ENCODE measurements at places on chromosomes 3 and 15.

GRCh38 chr15:64877435-64877834, 34.3 kb upstream of the ANKDD1A start:
- H3K27ac ChIP-seq, result no peak overlapping the region
- no peak for DNase-seq
- no peaks in the 10 kb centered on the region for H3K36me3 ChIP-seq
- no peak overlapping the region for H3K4me3 ChIP-seq
- H3K4me1 ChIP-seq, result peaks cover 23% of the 10 kb centered on the region
- H3K27me3 ChIP-seq, result no peaks in the 10 kb centered on the region

DNA sequence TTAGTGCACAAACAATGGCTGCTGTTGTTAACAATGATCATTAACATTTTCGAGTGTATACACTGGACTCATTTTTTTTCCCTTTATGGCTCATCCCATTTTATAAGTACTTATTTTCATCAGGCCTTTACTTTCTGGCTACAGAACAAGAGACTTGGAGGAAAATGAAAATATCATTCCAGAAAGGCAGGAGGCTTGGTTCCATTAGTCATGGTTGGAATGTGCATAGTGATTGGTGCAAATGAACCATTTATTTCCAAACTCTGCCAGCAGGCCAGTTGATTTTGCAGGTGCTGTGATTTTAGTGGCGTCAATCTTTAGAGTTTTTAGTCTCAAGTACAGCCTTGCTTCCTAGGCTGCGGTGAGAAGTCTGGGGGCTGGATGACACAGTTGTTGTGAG, 151.8 kb downstream of the ITPR1 start:
- H3K4me3 ChIP-seq, result no peak overlapping the region
- no peak for DNase-seq
- peaks cover 11% of the 10 kb centered on the region for H3K4me1 ChIP-seq
- H3K36me3 ChIP-seq, result peaks cover 23% of the 10 kb centered on the region
- no peaks in the 10 kb centered on the region for H3K27me3 ChIP-seq

DNA sequence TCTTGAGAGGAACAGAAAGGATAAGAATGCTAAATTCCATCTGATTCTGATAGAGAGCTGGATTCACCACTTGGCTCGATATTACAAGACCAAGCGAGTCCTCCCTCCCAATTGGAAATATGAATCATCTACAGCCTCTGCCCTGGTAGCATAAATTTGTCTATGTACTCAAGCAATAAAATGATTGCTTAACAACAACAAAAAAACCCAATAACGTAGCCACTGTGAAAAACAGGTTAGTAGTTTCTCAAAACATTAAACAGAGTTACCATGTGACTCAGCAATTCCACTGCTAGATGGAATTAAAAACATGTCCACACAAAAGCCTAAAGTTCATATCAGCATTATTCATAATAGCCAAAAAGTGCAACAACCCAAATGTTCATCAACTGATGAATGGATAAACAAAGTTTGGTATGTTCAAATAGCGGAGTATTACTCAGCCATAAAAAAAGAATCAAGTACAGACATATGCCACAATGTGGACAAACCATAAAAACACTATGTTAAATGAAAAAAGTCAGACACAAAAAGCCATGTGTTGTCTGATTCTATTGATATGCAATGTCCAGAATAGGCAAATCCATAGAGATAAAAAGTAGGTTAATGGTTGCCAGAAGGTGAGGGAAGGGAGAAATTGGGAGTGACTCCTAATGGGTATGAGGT, 16.8 kb downstream of the BCL2L10 start:
- peaks cover 22% of the 10 kb centered on the region for H3K4me1 ChIP-seq
- no peak overlapping the region for H3K4me3 ChIP-seq
- DNase-seq, result no peak
- H3K27ac ChIP-seq, result no peak overlapping the region

DNA sequence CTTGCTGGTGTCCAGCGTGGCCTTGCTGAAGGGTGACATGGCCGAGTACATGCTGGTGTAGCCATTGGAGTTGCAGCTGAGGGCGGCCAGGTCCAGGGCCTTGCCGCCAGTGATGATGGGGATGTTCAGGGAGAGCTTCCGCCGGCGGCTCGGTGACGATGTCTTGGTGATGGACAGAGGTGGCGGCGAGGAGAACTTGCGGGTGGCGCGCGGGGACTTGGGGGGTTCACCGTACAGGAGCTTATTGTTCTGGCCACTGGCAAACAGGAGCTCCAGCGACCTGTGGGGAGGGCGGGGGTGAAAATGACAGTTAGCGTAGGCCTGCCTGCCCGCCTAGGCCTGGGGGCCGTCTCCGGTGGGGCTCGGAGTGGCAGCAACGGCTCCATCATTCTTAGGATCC, 59.0 kb upstream of the CTSH start:
- H3K4me3 ChIP-seq, result no peak overlapping the region
- H3K27ac ChIP-seq, result no peak overlapping the region
- H3K36me3 ChIP-seq, result no peaks in the 10 kb centered on the region
- peaks cover 4% of the 10 kb centered on the region for H3K4me1 ChIP-seq

- no peak overlapping the region for H3K4me3 ChIP-seq
- H3K36me3 ChIP-seq, result no peaks in the 10 kb centered on the region
- H3K4me1 ChIP-seq, result peaks cover 23% of the 10 kb centered on the region
- H3K27me3 ChIP-seq, result no peaks in the 10 kb centered on the region
- no peak overlapping the region for H3K27ac ChIP-seq
Measured at GRCh38 chr3:45029661-45030060, 3.6 kb downstream of the CLEC3B start.

DNA sequence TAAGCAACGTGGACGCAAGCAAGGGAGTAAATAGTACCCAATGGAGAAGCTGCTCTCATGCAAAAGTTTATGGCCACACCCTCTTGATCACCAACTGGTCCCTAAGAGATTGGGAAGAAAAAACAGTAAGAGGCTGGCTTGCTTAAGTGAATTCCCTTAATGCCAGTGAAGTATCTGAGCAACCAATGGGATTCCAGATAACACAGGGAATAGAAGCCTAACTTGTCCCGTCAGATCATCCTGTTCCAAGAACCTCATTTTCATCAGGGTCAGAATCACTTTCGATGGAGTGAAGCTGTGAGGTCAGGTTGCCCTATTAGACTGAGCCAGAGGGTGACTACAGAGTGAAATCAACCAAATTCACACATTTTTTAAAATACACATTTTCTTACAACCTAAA, 104.3 kb downstream of the CD47 start:
- peak overlapping the region; percentile 21 for H3K27ac ChIP-seq
- no peaks in the 10 kb centered on the region for H3K36me3 ChIP-seq
- H3K4me3 ChIP-seq, result no peak overlapping the region
- H3K4me1 ChIP-seq, result peaks cover 26% of the 10 kb centered on the region
- no peaks in the 10 kb centered on the region for H3K27me3 ChIP-seq

- H3K27me3 ChIP-seq, result no peaks in the 10 kb centered on the region
- H3K36me3 ChIP-seq, result no peaks in the 10 kb centered on the region
- DNase-seq, result no peak
- H3K4me1 ChIP-seq, result no peaks in the 10 kb centered on the region
- H3K4me3 ChIP-seq, result no peak overlapping the region
Measured at GRCh38 chr3:114011059-114011797, 45.1 kb downstream of the CCDC191 start.

DNA sequence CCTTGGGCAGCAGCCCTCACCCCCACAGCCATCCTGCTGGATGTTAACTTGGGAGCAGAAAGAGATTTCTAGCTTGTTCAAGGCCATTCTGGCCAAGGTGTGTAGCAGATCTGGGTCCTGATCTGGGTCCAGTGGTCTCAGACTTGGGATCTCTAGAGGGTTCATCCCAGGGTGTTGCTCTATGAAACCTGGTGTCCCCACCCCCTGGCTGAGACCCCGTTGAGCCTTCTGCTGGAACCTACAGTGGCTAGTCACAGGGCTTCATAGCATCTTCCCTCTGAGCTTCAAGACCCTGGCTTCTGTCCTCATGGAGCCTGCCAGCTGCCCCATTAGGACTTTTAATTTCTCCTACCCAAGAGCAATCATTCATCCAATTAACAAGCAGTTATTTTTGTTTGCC, 64.3 kb downstream of the EPHB1 start:
- no peak for DNase-seq
- H3K4me3 ChIP-seq, result no peak overlapping the region
- H3K4me1 ChIP-seq, result no peaks in the 10 kb centered on the region
- H3K36me3 ChIP-seq, result no peaks in the 10 kb centered on the region

GRCh38 chr15:64144192-64144564, 7.4 kb upstream of the SNX22 start:
- H3K27me3 ChIP-seq, result no peaks in the 10 kb centered on the region
- no peak overlapping the region for H3K27ac ChIP-seq
- no peak for DNase-seq
- no peaks in the 10 kb centered on the region for H3K4me1 ChIP-seq

GRCh38 chr3:121995161-121996137, 26.6 kb downstream of the ILDR1 start:
- DNase-seq, result no peak
- H3K27me3 ChIP-seq, result no peaks in the 10 kb centered on the region
- H3K4me3 ChIP-seq, result no peak overlapping the region
- H3K36me3 ChIP-seq, result no peaks in the 10 kb centered on the region

DNA sequence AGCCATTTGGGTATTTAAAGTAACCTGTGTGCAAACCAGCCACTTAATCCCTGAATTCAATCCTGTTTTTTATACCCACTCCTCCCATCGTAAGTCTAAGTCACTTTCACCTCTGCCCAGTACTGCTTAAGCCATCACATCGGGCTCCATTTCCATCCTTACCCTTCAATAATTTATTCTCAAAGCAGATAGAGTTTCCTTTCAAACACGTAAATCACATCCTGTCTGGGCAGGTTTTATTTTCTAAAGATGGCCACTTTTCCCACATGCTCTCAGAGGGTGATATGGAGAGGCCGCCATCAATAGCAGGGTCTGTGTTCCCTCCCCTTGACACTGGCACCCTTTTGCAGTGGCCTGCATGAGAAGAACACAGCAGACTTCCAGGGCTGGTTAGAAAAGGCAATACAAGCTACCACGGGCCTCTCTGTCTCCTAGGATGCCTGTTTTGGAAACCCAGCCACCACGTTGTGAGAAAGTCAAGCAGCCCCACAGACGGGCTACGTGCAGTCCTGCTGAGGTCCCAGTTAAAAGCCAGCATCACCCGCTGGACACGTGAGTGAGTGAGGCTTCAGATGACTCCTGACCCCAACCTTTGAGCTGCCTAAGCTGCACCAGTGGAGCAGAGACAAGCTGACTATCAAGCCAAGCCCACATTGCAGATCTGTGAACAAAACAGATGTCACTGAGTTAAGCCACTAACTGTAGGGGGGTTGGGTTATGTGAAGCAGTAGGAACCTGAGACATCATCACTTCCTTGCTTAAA, 241.8 kb upstream of the SLCO3A1 start:
- H3K36me3 ChIP-seq, result no peaks in the 10 kb centered on the region
- DNase-seq, result no peak
- H3K4me1 ChIP-seq, result no peaks in the 10 kb centered on the region
- no peak overlapping the region for H3K27ac ChIP-seq

GRCh38 chr15:49063402-49064280, 17.4 kb upstream of the SECISBP2L start:
- H3K27ac ChIP-seq, result no peak overlapping the region
- H3K4me3 ChIP-seq, result no peak overlapping the region
- no peak for DNase-seq
- peaks cover 7% of the 10 kb centered on the region for H3K4me1 ChIP-seq

- H3K27me3 ChIP-seq, result no peaks in the 10 kb centered on the region
- DNase-seq, result no peak
- no peak overlapping the region for H3K4me3 ChIP-seq
Measured at GRCh38 chr3:73041537-73041936, 19.9 kb upstream of the EBLN2 start.

DNA sequence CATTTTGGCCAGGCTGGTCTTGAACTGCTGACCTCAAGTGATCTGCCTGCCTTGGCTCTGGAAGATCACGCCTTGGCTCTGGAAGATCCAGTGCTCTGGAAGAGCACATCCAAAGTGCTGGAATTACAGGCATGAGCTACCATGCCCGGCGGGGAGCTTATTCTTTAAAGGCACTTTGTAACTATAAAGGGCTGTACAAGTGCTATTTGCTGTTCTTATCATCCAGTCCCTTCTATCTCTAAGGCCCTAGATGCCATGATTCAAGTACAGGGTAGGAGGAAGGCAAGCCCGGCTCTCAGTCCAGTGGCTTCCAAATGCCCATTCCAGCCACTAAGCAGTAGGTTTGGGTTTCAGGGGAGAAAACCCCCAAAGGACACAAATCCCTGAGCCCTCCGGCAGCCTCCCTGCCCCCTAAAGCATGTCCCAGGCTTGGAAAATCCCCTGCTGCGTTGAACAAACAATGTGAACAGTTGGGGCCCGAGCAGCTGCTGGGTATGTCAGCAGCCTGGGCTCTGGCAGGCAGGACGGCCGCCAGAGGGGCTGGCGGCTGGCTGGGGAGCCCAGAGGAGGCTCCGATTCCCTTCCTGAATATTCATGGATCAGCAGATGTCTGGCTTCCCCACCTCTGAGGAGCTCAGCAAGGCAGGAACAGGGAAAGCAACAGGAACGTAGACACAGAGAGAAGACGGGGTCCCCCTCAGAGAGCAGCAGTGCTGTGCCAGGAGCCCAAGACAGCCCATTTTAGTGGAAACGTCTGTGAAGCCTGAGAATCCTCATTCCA, 7.7 kb downstream of the IGDCC4 start:
- H3K27me3 ChIP-seq, result no peaks in the 10 kb centered on the region
- H3K27ac ChIP-seq, result no peak overlapping the region
- H3K4me1 ChIP-seq, result no peaks in the 10 kb centered on the region
- no peak overlapping the region for H3K4me3 ChIP-seq

DNA sequence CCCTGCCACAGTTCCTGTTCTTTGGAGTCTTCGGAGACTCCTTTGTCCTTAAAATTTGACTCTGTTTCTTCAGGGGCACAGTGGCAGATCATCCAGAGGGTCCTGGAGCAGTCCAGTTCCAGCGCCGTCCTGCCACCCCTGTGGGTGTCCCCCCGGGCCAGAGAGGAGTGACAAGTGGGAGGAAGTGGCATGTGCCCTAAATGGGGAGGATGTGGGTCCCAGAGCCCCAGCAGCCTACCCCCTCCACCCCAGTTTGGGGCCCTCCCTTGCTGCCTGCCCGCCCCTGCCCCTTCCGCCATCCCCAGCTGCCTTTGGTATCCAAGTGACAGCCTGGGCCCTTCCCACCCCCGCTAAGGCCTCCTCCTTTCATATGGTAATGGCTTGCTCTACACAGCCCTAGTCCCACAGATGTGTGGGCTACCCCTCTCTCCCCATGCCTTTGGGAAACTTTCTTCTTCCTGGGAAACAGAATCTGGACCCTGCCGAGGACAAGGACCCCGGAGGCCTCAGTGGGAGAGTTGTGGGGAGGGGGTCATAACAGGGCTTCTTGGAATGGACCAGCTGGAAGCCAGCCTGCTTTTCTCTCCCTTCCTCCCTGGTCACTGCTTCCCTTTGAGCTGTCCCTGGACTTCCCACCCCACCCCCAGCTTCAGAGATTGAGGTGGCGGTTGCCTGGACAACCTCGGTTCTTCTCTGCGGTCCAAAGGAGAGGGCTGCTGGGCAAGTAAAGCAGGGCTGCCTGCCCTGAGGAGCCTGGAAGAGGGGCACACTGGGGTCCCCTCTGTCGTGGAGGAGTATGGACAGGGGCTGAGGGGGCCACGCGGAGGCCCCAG, 43.2 kb downstream of the KLHL25 start:
- DNase-seq, result no peak
- peaks cover 40% of the 10 kb centered on the region for H3K4me1 ChIP-seq
- no peaks in the 10 kb centered on the region for H3K27me3 ChIP-seq

DNA sequence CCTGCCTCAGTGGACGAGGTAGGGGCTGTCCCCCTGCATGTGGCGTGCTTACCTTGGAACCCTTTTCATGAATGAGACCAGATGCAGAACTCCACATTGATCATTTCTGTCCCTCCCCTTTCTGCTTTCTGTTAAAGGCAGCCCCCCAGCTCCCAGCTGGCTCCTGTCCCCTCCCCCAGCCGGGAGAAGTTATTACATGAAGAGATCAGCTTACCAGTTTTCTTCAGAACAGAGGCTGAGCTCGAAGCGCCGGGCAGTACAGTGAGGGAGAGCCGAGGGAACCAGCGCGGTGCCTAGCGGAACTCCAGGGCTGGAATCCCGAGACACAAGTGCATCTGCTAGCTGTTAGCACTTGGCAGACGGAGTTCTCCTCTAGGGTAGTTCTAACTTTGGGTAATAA, 263.3 kb upstream of the NR2E3 start:
- peak overlapping the region; percentile 55 for H3K4me3 ChIP-seq
- DNase-seq, result no peak
- H3K27ac ChIP-seq, result no peak overlapping the region
- H3K36me3 ChIP-seq, result no peaks in the 10 kb centered on the region

Measured in thoracic aorta (tissue), 2 donors.